ENCODE measurements at places on chromosomes 2 and 18.

DNA sequence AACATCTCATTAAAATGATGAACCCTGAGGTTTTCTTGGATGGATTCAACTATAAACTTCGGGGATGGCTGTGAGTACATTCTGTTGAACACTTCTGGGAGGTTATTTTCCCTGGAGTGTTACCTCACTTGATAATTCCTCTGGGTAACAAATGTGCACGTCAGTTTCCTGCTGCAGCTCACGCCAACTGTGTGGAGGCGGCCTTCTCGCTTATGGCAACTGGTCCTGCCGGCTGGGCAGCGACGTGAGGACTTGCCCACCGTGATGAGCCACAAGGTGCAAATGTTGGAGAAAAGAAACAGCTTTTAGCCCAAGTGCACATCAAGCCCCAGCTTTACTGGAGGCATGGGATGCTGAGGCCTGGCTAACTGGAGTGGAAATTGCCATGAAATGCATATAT is 15.9 kb downstream of the MYCN start:
- no peak overlapping the region for H3K4me3 ChIP-seq
- no peaks in the 10 kb centered on the region for H3K27me3 ChIP-seq
- H3K4me1 ChIP-seq = no peaks in the 10 kb centered on the region
- H3K36me3 ChIP-seq = no peaks in the 10 kb centered on the region
- H3K27ac ChIP-seq = no peak overlapping the region

DNA sequence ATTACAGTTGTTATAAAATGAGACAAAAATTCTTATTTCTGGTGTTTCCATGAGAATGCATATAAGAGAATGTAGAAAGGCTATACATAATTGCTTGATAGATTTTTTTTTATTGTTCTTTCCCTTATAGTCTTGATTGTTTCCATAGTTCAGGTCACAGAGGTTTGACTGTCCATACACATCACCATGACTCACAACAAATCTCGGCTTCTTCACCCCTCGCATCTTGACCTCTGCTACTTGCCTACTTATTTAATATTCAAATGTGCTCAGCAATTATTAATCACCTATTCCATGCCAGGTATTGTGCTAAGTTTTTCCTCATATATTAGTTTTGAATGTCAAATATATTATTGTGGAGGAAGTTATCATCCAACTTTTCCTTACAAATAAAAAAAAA is 789.6 kb downstream of the RNF144A start:
- H3K4me1 ChIP-seq = no peaks in the 10 kb centered on the region
- no peak overlapping the region for H3K4me3 ChIP-seq
- no peaks in the 10 kb centered on the region for H3K36me3 ChIP-seq
- no peaks in the 10 kb centered on the region for H3K27me3 ChIP-seq
- no peak overlapping the region for H3K27ac ChIP-seq
- DNase-seq = no peak

- peaks cover 6% of the 10 kb centered on the region for H3K27me3 ChIP-seq
- H3K27ac ChIP-seq = no peak overlapping the region
- H3K36me3 ChIP-seq = no peaks in the 10 kb centered on the region
Observed at GRCh38 chr18:77206676-77207374, 42.8 kb upstream of the GALR1 start.

DNA sequence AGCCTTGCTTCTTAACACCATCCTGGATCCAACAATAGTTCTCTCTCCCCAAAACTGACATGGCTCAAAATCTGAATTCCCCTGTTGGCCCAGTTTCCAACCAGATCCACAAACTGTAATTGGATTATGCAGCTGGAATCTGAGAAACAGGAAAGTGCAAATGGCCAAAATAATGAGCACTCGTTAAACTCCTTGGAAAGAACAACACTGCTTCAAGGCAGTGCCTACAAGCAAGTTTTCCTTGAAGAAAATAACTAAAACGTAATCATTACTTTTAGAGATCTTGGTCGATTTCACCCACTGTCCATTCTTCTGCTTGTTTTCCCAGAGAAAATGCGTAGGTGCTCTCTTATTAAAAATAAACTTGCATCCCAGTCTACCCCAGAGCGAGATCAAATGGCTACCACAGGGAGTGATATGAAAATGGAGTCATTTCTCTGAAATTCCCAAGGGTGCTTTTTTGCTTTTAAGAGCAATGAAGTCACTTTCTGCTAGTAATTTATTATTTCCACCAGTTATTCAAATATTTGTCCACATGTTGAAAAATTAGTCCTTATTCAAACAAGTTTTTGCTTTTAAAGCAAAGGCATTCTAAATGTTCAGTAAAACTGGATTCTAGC is 264.2 kb downstream of the C1D start:
- H3K4me3 ChIP-seq = no peak overlapping the region
- no peaks in the 10 kb centered on the region for H3K4me1 ChIP-seq
- H3K27ac ChIP-seq = no peak overlapping the region

- no peak overlapping the region for H3K27ac ChIP-seq
- DNase-seq = no peak
- H3K4me3 ChIP-seq = no peak overlapping the region
- H3K4me1 ChIP-seq = no peaks in the 10 kb centered on the region
- no peaks in the 10 kb centered on the region for H3K36me3 ChIP-seq
Observed at GRCh38 chr2:29841386-29842004, 79.9 kb downstream of the ALK start.

All from T-cell (primary cell).